ENCODE measurements at places on chromosomes 7 and 10. TPM values are rescaled to one million over a fixed set of nuclear protein-coding genes. Genes with fewer than 3 reads are reported as not detected.

CRTAC1 gene
- total RNA-seq, result not detected

GFRA1 gene
- not detected for total RNA-seq

CTTNBP2 gene
- 2.4 TPM for total RNA-seq

C10orf67 gene
- total RNA-seq, result 0.45 TPM

ZNF804B gene
- not detected for total RNA-seq

KIF5B gene
- total RNA-seq, result 108 TPM

CYP3A7 gene
- total RNA-seq, result 0.86 TPM

TMEM229A gene
- not detected for total RNA-seq

CDC14C gene
- 0.24 TPM for total RNA-seq

BTBD16 gene
- total RNA-seq, result not detected

GCK gene
- not detected for total RNA-seq

C7orf33 gene
- total RNA-seq, result not detected

FAM237B gene
- total RNA-seq, result not detected

ARHGEF35 gene
- total RNA-seq, result 13.7 TPM
